ENCODE measurements at places on chromosomes 2 and 18. TPM values are rescaled to one million over a fixed set of nuclear protein-coding genes. Genes with fewer than 3 reads are reported as not detected.

Gene GPR35
- 1.0 TPM for total RNA-seq

Gene C18orf63
- not detected for total RNA-seq

Gene DTNB
- 9.0 TPM for total RNA-seq

Gene IL1F10
- total RNA-seq, result 0.09 TPM

Gene TWIST2
- 8.5 TPM for total RNA-seq

Gene TBR1
- total RNA-seq, result 0.05 TPM

Gene FKBP1B
- total RNA-seq, result 11.8 TPM

Gene SEPTIN10
- 32.1 TPM for total RNA-seq

Gene TXNDC2
- total RNA-seq, result 0.06 TPM

Gene UGT1A4
- not detected for total RNA-seq

Gene ZNF142
- total RNA-seq, result 14.8 TPM

Gene FOXD4L1
- total RNA-seq, result 0.35 TPM

Gene PREPL
- 18.7 TPM for total RNA-seq

Gene SLC35F6
- 37.7 TPM for total RNA-seq

Gene LBX2
- 3.2 TPM for total RNA-seq

Gene STPG4
- not detected for total RNA-seq

Gene CLEC4F
- not detected for total RNA-seq

Gene M1AP
- not detected for total RNA-seq

Gene EN1
- 0.99 TPM for total RNA-seq

Gene FSHR
- total RNA-seq, result not detected

Gene TUBA4B
- total RNA-seq, result 0.10 TPM

Gene SLC5A7
- not detected for total RNA-seq

Gene POTEE
- 0.07 TPM for total RNA-seq

Gene IMPACT
- total RNA-seq, result 12.4 TPM

Gene GALR1
- total RNA-seq, result not detected

Gene AOX1
- 4.6 TPM for total RNA-seq

Gene DSG4
- total RNA-seq, result not detected

Gene RGPD4
- not detected for total RNA-seq

Gene SERPINB11
- 0.03 TPM for total RNA-seq

Gene SERPINB3
- total RNA-seq, result 0.06 TPM

Gene MROH2A
- 0.23 TPM for total RNA-seq

Gene GREB1L
- 5.4 TPM for total RNA-seq

Gene FAM237A
- total RNA-seq, result not detected

Gene SLC9A4
- not detected for total RNA-seq

Gene DCC
- total RNA-seq, result not detected

Gene CFAP65
- total RNA-seq, result 0.17 TPM

Gene EPB41L3
- 0.02 TPM for total RNA-seq

Gene BOLL
- not detected for total RNA-seq

Gene HSPE1
- 463 TPM for total RNA-seq

Gene C2orf66
- total RNA-seq, result 0.08 TPM

Gene PDE1A
- total RNA-seq, result 0.17 TPM

Gene SPDYA
- 0.26 TPM for total RNA-seq

Gene PTH2R
- not detected for total RNA-seq

Gene FNDC4
- total RNA-seq, result 4.5 TPM

Gene TRIM43
- 0.09 TPM for total RNA-seq

Gene CPO
- 0.05 TPM for total RNA-seq

Gene TP53I3
- total RNA-seq, result 278 TPM

Gene SLC16A14
- 0.87 TPM for total RNA-seq

Gene CLHC1
- total RNA-seq, result 1.9 TPM

Gene NTSR2
- total RNA-seq, result 0.08 TPM

Gene CHN1
- 16.0 TPM for total RNA-seq

Gene GPBAR1
- 0.28 TPM for total RNA-seq

Gene PRKAG3
- total RNA-seq, result not detected
